ENCODE measurements at places on chromosomes 3 and 15.
A peak's percentile ranks its signal among the peaks of the same experiment; 100 is the strongest.

- DNase-seq: no peak
Measured at GRCh38 chr15:98729446-98730042, 81.2 kb downstream of the IGF1R start.

DNA sequence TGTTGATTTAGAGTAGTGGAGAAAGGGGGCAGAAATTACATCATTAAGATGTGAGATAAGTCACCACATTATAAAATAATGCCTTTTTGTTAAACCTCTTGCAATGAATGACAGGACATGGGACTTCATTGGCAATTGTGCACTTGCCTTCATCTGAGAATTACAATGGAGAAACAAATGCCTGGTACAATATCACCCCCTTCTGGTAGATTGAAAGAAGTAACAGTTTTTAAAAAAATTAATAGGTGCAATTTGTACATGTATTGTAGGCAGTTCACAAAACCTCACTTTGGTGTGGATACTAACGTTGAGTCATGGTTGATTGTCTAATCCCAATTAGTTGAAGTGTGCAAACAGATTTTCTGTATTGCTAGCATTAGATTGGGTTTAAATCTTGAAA, 4.6 kb upstream of the P2RY14 start:
- no peak for DNase-seq

DNA sequence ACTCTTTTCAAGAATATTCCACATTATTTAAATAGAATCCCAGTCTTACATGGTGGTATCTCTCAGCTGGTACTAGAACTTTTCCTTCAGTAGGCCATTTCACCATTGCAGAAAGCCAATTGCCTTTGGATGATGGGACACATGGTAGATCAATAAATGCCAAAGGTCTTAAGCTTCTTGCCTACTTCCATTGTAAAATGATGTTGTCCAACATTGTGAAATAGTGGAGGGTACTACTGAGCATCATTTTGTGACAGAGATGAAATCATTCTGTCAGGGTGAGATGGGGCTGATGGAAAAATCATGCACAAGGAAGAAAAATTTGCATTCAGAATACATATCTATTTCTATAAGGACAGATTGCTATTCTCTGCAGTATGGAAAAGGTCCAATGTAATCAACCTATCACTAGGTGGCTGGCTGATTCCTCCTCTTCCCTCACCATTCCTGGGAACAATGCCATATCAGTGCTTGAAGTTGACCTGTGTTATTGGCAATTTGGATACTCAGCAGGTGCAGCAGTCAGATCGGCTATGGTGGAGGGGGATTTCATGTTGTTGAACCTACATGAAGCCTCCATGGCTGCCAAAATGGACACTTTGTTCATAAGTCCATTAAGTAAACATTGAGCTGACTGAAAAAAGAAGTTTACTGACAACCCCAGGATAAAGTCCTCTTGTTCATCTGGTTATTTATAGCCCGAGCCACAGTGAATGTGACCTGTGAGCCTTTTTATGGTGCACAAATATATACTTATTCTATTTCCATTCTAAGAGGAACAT, 596.9 kb upstream of the ARPP21 start:
- DNase-seq: no peak

DNA sequence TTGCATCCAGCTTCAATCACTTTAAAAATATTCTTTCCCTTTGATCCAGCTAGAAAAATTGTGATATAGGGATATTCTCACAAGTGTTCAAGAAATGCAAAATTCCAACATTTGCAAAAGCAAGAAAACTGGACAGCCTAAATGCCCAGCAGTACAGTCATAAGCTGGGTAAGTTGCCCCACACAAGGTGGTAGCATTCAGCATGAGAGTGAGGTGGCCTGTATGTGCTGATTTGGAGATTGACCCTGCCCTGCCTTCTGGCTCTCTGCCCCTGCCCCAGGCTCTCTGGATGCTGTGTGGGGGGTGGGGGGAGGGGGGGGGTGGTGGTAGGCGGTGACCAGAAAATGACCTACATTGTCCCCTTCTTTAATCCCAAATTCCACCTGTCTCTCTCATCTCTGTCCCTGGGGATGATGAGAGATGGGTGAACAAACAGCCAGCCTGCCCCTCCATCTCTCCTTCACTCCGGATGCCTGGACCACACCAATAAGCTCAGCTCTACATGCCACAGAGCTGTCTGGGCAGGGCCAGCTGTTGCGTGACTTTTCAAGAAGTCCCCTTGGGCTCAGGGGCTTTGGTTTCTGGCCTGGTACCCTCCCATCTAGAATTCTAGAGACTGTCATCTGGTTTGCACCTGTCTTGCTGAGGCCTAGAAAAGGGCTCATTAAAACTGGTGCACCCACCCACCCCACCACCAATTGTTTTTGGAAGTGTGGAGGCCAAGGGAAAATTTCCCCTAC, 42.2 kb downstream of the SLC28A1 start:
- DNase-seq: peak; percentile 35

DNA sequence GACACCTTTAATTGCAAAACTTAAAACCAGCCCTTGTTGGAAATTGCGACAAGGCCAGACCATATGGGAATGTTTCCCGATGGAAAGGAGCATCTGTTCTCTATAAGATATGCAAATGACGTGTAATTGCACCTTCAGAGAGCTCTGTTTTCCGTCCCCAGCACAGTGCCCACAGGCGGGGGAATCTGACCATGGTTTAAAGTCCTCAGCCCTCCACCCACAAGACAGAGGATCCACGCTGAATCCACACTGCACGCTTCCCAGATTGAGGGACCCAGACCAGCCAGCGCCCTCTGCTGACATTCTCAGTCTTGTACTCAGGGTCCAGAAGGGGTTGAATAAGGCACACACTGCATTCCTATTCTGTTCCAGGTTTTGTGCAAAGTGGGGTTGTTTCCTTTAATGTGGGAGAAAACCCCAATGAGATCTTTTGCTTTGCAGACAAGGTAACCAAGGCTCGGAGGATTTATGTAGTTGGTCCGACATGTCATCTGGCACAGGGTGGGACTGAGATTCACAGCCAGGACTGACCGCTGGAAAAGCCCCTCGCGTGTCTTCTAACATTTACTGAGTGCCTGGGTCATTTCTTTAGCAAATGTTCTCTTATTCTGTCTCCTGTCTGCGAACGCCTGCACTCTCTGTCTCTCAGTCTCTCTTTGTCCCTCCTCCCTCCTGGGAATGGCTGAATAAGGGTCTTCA, 36.8 kb upstream of the KLHL25 start:
- peak; percentile 80 for DNase-seq

DNA sequence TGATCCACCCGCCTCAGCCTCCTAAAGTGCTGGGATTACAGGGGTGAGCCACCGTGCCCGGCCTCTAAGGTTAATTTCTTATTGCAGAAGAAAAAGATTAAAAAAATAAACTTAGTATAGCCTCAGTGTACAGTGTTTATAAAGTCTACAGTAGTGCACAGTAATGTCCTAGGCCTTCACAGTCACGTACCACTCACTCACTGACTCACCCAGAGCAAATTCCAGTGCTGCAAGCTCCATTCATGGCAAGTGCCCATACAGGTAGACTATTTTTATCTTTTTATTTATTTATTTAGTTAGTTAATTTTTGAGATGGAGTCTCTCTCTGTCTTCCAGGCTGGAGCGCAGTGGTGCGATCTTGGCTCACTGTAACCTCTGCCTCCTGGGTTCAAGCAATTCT, 3.2 kb upstream of the FLNB start:
- no peak for DNase-seq

- no peak for DNase-seq
Measured at GRCh38 chr3:113018536-113019181, 27.9 kb downstream of the GTPBP8 start.

GRCh38 chr3:110654843-110655502, 416.6 kb upstream of the NECTIN3 start:
- no peak for DNase-seq

- DNase-seq: no peak
Measured at GRCh38 chr15:78641102-78641748, at the start of gene CHRNB4. Gene CHRNB4 (minus strand): TSS chr15:78641210. CDS start chr15:78641133, 77 bp downstream.

DNA sequence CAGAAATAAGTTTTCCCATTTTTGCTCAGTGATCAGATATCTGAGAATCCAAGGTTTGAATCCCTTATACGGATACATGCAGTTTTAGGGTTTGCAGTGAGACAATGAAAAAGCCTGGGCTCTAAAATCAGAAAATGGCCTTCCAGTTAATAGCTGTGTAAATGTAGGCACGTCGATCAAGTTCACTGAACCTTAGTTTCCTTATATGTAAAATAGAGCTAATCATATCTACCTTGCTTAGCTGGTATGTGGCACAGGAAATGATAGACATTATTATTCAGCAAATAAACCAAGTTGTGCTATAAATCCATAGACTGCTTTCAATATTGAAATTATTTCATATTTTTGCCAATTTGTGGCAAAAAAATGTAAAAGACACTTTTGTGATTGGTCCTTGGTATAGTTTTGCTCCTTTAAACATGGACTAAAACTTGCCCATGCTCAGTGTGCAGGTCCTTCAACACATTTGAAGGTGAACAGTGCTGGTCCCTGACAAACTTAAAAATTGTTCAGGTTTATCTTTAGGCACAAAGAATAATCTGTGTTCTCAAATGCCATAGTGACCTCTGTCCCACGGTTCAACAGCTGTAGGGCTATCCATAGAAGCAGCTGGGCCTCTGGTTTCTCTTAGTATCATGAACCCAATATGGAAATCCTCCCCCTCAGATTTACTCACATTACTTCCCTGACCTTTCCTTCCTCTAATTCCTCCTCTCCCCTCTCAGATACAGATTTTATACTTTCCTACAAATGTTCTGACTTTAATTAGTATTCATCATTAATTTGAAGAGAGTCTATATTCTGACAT, 51.0 kb downstream of the CCDC54 start:
- DNase-seq: no peak

DNA sequence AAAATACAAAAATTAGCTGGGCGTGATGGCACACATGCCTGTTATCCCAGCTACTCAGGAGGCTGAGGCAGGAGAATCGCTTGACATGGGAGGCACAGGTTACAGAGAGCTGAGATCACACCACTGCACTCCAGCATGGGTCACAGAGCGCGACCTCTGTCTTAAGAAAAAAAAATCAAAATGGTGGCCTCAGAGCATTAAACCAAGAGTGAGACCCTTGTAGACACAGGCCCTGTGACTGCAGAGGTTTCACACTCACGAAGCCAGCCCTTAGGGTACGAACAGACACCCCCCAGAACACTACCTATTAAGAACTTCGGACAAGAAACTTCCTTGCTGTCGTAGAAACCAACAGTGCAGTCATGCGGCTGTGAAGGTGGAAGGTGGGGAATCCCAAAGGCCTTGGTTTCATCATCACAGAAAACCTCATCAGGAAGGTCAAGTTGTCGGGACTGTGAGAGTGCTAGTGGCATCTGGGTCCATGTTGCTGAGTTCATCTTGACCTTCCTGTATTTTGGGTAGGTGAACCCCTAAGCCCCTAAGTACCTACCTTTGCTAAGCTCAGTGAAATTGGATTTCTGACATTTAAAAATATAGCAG, 4.8 kb upstream of the PDE8A start:
- DNase-seq: no peak

DNA sequence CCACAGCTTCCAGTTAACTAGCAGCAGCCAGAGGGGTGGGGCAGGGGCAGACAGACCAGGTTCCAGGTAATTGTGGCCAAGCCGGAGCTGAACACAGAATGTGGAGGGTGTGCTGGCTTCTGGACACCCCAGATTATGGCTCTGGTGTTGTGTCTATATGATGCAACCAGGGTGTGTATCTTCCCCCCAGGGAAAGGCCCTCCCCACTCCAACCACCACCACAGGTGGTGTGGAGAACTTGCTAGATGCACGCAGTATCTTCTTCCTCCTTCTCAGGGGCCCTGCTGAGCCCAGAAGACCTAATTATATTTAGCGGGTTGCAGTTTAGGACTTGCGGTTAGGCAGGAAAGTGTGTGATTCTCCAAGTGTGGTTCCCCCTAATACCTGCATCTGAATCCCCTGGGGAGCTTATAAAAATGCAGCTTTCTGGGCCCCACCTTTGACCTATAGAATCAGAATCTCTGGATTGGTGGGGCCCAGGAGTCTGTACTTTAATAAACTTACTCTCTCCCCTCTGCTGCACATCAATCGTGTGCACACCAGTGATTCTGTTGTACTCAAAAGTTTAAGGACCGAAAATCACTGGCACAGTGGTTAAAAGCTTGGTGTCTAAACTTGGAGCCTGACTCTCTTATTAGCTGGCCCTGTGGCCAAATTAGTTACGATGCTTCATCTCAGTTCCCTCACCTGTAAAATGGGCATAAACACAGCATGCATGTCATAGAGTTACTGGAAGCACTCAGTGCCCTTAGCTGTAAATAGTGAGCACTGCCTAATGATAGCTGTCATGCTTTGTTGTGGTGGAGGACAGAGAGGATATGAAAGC, 379.1 kb upstream of the PROK2 start:
- DNase-seq: no peak

GRCh38 chr15:94300612-94301011, 69.3 kb downstream of the MCTP2 start:
- DNase-seq: no peak

DNA sequence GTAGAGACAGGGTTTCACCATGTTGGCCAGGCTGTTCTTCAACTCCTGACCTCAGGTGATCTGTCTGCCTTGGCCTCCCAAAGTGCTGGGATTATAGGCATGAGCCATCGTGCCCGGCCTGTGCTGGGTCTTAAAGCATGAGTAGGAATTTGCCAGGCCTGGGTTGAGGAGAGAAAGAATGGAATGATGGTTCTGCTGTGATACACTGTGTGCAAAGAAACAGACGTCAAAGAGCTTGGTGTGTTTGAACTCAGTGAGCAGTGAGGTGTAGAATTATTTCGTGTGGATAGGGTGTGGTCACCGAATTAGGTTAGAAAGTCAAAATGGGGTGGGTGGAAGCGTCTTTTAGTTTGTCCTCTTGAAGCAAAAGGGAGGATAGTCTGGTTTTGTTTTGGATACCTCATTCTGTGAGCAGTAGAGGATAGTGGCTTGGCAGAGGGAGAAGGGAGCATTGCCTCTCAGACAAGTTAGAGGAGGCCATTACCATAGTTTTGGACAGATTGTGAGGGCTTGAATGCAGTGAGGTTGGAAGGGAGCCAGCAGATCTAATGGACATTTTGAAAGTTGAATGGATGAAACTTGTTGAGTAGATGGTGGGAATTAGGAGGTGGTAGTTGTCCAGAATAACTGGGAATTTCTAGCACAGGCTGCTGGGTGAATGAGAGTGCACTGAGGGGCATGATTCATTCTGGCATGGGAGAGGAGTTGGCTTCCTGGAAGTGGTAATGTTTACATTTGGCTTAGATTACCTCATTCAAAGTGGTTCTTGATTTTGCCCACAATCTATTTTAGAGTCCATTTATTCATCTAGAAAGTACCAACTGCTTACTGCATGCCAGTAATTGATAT, 27.2 kb downstream of the AKAP13 start:
- no peak for DNase-seq

DNA sequence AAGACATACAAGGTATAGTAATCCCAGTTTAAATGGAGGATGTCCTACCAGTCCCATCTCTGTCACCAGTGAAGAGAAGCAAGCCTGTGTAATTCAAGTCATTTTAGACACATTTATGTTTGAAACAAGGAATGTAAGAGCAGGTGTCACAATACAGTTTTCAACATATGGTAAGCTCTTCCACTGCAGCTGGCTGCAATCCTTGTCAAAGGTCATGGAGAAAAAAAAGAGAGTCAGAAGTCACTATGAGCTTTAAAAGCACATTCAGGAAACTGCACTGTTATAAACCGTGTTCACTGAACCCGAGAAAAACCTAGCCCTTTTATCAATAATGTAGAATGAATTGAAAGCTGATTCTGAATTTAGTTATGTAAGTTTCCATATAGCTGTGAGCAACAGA, 206.4 kb downstream of the NAALADL2 start:
- no peak for DNase-seq
